Fibroblast of upper back skin (primary cell): ENCODE measurements at places on chromosomes 1 and 21.
A peak's percentile ranks its signal among the peaks of the same experiment; 100 is the strongest.

DNA sequence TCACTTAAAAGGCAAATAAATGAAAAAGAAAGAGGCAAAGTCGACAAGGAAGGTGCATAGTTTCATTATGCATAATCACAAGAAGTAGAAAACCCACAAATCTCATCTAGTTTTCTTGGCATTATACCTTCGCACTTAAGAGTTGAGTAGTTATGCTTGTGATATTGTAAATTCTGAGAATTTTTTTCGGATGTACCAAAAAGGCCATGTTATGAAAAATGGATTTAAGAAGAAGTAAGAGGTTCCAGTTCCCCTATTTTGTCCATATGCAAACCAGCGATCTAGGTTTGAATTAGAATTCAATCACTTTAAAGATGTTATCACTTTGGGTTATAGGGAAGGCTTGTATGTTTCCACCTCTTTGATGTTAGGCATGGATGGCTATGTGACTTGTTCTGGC, 7.9 kb upstream of the ERICH3 start:
- DNase-seq: no peak

GRCh38 chr1:13700521-13701270, 708 bp downstream of the PRDM2 start:
- no peak for DNase-seq

DNA sequence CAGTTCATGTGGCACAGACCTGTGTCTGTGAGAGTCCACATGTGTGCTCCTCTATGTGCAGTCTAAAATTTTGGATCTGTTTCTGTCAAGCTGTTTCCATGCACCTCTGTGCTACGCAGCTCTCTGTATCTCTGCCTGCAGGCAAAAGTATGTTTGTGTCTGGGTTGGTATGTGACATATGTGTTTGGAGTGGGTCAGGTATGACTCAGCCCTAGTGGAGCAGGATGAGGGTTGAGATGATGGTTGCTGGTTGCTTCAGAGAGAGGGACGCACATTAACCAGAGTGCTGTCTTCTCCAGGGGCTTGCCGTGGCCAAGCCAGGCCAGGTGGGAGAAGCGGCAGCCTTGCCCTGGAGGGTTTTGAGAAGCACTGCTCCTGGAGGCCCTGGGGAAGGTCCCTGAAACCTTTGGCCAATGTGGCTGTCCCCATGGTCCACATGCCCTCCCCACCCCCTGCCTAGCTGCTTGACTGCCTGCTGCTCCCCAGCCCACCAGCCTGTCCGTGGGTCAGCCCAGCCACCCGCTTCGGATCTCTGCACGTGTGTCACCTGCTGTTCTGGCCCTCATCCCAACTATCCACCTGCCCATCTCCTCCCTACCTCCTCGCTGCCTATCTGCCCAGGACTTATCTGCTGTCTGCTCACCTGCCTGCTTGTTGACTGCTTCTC, 4.1 kb upstream of the EVA1B start:
- peak; percentile 69 for DNase-seq

DNA sequence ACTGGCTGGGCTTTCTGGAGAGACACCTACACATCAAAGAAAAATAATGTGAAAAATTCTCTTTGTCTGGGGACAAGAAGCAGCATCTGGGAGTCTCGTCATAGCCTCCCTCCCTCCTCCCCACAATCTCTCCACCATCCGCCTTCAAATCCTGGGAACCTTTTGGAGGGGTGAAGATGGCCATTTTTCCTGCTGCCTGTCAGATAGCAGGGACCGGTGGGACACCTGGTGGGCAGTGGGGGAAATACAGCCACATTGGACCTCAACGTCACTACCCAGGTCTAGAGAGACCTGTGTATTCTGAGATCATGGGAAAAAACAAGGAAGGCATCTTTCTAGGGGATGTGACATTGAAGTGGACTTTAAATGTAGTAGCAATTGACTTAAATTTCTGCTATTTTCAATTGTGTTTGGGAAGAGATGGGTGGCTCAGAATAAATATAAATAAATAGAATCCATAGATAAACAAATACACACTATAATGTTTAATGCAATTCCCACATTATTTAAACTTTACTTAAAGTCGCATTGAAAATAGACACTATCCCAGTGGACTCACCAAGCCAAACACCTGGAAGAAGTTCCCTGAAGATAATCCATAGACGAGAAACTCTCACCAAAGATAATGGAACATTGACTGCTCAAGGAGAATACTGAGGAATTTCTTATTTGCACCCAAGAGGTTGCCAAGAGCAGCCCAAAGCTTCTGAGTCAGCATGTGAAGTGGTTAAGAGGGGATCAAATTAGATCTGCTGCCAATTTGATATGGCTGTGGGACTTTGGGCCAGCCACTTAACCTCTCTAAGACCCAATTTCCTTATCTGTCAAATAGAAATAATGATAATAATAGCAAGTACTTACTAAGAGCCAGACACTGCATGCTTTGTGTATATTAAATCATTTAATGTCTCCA, 147.6 kb upstream of the CAMK1G start:
- peak; percentile 85 for DNase-seq

DNA sequence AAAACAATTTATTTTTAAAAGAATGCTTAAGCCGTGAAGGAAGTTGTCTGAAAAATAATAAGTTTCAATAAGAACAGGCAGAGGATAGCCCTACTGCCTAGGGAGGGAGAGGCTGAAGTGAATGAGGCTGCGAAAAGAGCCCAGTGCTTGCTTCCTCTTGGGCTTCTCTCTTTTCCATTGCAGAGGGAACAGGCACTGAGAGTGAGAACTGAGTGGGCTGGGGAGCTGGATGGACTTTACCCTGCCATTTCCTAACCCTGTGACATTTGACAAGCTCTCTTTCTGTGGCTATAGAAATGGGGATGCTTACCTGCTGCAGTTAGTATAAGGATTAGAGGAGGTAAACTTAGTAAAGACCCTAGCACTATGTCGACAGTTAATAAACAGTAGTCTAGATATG, 30.0 kb downstream of the TENT5C start:
- DNase-seq: no peak

DNA sequence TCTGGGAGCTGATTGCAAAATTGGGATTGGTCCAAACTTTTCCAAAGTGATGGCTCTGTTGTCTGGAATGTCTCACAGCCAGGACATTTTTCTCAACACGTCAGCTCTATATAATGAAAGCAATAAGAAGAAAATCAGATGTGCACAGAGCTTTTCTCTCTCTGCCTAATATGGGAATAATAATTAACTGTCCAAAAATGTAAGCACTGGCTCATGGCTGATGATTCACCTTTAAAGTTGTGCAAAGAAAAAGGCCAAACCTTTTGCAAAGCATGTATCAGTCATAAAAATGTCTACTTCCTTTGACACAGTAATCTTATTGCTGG, 30.4 kb downstream of the ZNF281 start:
- peak; percentile 99 for DNase-seq

DNA sequence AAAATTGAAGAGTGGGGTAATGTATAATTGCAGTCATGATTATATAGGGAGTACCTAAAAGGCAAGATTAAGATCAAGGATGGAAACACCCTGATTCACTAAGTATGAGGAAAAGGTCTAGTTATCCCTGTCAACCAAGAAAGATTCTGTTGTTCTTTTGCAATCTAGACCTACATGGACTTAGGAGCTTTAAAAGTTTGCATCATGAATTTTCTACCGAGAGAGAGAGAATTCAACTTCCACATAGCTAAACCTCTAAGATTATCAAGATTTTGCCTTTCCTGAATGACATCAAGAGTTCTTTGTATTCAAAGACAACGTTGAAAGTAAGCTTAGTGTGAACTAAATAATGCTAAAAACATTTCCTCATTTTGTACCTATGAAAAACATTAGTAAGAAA, 78.8 kb upstream of the RBM34 start:
- DNase-seq: no peak

GRCh38 chr1:209743145-209743482, 12.7 kb upstream of the TRAF3IP3 start:
- peak; percentile 85 for DNase-seq

DNA sequence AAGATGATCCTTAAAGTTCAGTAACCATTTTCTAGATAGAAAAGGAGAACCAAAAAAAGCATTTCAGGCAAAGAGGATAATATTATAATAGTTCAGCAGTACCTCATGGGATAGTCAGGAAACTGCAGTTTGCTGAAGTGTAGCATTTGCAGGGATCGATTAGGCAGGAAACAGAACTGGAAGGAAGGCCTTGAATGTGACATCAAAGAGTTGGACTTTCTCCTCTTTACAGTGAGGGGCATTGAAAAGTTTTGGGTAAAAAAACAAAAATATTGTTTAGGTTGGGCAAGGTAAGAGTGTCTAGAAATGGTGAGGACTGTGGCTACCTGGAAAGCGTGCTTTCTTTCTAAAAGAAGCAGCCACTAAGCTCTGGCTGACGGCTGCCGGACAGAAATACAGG, 8.0 kb upstream of the IRF6 start:
- DNase-seq: no peak

DNA sequence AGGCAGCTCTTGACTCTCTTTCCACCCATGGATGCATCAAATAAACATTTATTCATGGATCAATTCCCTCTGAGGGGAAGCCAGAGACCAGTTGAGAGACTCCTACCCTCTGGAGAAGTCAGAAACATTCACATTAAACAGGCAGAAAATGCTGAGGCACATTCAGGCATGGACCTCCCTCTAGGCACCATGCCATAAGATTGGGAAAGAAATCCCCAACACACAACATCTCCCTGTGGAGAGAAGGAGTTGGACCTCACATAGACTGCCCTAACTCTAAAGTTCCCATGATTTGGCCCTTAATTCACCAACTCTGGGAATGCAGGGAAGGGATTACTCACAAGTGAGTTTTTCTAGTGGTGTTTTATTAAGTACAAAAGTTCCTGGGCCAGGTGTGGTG, 415.3 kb upstream of the C1orf87 start:
- no peak for DNase-seq

GRCh38 chr1:63630238-63630637, 37.0 kb downstream of the PGM1 start:
- DNase-seq: no peak

GRCh38 chr1:90400131-90400530, 317.0 kb downstream of the BARHL2 start:
- DNase-seq: no peak

GRCh38 chr1:167620002-167620401, 10.0 kb upstream of the RCSD1 start:
- no peak for DNase-seq

- no peak for DNase-seq
Measured at GRCh38 chr1:180927841-180928240, 15.1 kb downstream of the KIAA1614 start.

DNA sequence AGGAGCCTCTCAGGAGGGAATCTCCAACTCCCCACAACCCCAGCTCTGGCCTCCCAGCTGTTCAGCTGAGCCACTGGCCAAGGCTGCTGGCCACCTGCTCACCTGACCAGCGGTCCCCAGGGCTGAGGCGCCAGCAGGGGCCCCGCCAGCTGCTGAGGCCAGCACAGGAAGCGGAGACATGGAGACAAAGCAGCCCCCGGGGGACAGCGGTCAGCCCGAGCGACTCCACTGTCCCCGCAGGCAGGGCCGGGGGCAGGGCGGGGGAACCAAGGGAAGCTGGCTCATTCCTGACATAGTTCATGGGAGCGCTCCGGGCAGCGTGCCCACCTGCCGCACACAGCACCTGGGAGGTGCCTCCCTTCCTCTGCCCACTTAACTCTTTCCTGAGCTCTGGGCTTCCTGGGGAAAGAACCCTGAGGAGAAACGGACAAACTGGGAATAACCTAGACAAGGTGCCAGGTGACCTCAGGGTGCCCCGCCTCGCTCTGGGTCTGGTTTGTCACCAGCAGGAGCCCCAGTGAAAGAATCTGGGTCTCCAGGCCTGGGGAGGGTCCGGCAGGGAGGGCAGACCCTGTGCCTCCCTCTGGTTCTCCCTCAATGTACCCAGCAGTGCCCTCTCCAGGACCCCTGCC, 10.7 kb downstream of the EPHA2 start:
- peak; percentile 57 for DNase-seq

- DNase-seq: no peak
Measured at GRCh38 chr21:28767523-28767922, 225.2 kb downstream of the LTN1 start.

- DNase-seq: no peak
Measured at GRCh38 chr1:206794294-206794908, 22.1 kb upstream of the IL10 start.

DNA sequence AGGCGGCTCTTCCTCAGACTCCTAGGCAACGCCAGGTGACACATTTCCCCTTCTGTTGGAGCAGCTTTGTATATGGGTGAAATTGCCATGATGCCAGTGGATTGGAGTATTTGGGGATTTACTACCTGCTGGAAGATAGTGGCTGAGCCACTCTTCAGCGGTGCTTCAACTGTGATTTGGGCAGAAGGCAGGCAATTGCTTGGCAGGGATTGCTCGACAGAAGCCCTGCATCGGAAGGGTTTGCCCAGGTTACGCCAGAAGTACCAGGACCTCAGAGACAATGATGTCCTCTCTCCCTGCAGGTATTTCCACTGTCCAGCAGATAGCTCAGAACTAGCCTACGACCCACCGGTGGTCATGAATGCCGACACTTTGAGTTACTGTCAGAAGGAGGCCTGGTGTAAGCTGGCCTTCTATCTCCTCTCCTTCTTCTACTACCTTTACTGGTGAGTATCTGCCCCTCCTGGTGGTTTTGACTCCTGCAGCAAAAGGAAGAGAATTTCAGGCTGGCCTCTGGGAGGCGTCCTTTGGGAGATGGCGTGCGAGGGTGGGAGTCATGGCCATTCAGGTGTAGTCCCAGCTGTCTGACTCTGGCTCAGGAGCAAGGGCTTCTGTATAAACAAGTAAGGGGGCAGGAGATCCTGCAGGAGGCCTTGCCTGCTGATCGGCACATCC, 118.3 kb downstream of the CNIH3 start:
- DNase-seq: no peak

DNA sequence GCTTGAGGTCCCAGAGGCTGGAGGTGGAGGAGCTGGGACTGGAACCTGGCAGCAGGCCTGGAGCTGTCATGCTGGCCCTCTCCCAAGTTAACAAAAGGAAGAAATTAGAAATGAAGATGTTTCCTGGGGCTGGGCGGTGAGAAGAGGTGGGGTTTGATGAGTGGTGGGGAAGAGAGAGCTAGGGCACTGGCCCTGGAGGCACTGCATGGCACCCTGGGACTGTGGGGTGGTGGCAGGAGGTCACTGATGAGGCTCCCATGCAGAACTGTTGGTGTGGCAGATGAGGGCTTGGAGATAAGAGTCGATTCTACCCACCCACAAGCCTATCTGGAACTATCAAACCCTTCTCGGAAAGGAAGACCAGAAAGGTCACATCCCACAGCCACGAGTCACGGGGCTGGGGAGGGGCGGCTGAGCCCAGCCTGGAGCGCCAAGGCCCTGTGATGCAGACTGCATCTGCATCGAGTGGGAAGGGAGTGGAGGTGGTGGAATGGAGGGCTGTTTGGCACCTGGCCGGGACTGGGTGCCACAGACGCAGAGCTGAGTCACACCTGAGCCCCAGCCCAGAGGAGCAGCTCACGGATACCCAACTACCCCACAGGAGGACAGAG, 29.4 kb downstream of the MRPL37 start:
- peak; percentile 83 for DNase-seq

- DNase-seq: peak; percentile 42
Measured at GRCh38 chr1:115654663-115655305, 13.0 kb downstream of the VANGL1 start.

GRCh38 chr21:38221594-38221993, 35.2 kb upstream of the KCNJ15 start:
- no peak for DNase-seq
